ENCODE measurements at places on chromosomes 2 and 18.

DNA sequence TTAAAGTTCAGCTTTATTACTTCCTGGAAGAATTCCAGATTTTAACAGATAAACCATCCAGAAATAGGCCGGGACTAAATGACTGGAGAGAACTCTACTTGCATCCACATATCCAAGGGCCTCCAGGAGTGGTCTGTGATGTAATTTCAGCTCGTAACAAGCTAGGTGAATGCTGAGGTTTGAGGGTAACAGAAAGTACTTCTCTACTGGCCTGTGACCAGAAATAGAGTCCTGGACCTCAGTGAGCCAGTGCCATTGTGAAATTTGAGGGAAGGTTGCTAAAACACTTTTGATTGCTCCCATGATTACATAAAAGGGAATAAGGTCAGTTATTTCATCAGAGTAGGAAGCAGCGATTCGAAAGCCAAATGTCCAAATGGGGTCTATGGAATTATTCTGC, 158.1 kb downstream of the DOCK10 start:
- DNase-seq, result peak; percentile 80

- peak; percentile 35 for DNase-seq
These were observed 29.9 kb upstream of the OTOS start for GRCh38 chr2:240170354-240170735.

- no peak for DNase-seq
These were observed 76.1 kb downstream of the SEPTIN10 start for GRCh38 chr2:109537565-109538222.

DNA sequence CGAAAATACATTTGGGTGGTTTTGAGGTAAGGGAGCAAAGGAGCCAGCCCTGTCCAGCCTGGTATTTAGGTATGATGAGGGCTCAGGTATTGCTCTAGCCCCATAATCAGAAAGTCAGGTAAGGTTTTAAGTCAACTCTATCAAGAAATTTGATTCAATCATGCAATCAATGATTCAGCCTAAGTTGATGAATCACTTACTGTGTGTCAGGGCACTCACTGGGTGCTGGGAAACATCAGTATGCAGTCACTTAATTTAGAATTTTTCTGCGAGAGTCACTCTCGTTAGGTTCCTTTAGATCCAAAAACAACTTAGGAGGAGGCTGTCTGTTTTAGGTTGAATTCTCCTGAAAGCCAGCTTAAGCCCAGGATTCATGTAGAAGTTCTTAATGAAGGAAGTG, 17.7 kb upstream of the SERPINB2 start:
- no peak for DNase-seq

DNA sequence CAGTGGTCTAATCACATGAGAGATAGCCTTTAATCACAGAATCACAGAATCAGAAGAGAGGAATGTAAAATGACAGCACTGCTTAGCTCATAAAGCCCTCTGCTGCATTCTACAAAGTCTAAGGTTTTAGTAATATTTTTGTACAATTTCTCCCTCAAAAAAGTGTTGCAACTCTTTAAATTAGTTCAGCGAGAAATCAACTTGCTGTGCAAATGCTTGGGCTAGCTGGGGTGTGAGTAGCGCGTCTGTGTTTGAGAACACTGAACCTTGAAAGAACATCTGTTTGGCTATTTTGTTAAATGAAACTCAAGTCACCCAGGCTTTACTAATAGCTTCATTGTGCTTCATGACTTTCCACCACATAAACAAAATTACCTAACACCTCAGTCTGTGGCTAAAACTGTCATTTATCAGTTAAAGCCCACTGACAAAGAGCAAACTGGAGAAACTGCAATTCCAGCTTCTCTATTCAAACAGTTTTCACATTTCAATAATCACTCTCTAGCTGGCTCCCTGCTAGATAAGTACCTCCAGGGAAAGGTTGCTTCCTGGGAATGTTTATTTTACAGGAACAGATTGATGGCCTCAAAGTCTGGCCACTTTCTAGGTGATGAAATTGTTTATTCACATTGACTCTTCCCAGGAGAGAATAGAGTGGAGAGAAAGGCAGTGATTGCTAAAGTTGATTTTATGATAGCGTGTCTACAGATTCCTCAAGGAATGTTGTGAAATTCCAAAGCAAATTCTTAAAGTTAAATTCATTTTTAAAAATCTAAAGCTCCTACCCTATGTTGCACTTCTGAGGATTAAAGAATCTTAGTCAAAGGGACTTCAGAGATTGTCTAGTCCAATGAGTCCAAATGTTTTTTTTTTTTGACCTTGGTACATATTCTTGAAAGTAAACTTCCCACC, 36.0 kb upstream of the STAT1 start:
- peak; percentile 89 for DNase-seq

GRCh38 chr2:67013821-67014220, 383.3 kb upstream of the ETAA1 start:
- DNase-seq, result peak; percentile 30

- DNase-seq, result peak; percentile 60
These were observed 64.6 kb downstream of the NAB1 start for GRCh38 chr2:190713471-190713870.

DNA sequence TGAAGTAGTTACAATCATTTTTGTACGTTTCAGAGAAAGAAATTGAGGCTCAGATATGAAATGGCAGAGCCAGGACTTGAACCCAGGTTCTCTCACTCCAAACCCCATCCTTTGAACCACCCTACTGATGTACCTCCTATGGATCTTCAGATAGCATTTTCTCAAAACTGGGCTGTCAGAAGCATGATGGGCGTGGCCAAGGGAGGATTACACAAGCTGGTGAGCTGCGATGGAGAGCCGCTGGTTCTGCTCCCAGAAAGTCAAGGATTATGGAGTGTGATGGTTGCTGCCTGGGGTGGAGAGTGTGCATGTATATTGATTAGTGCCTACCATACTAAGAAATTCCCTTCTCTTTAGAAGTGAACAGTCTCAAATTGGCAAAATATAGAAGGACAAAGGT, 47.0 kb upstream of the PPP1CB start:
- DNase-seq, result no peak

DNA sequence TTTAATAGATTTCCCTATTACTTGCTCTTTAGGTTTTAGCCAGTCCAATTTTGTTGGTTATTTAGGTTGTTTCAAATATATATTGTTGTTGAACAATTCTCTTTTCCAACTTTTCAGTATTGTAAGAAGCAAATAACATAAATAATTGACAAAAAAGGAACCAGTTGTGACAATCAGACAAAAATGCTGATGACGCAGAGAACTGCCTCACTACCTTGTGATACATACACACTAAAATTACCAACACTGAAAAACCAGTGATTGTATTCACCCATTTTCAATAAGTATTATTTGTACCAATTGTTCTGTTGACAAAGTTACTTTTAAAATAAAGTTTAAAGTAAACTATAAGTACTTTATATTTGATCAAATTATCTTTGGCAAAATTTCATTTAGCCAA, 43.1 kb upstream of the NABP1 start:
- DNase-seq, result no peak
